Choroid plexus epithelial cell (primary cell): ENCODE measurements at places on chromosomes 13 and 19.

DNA sequence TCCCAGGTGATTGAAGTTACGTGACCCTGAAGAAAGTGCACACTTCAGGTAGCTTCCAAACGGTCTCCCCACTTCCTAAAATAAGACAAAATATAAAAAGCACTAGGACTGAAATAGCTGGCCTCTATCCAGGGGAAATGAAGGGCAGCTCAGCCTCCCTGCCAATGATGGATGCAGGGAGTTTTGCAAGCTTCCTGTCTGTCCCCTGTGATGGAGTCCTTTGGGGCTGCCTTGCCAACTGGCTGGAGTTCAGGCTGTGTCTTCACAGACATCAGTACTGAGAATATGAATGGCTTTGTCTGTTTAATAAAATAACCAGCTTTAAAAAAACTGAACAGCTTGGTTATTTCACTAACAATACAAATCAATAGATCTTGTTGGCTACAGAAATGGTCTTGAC, 101.4 kb upstream of the GPR12 start:
- DNase-seq, result no peak

DNA sequence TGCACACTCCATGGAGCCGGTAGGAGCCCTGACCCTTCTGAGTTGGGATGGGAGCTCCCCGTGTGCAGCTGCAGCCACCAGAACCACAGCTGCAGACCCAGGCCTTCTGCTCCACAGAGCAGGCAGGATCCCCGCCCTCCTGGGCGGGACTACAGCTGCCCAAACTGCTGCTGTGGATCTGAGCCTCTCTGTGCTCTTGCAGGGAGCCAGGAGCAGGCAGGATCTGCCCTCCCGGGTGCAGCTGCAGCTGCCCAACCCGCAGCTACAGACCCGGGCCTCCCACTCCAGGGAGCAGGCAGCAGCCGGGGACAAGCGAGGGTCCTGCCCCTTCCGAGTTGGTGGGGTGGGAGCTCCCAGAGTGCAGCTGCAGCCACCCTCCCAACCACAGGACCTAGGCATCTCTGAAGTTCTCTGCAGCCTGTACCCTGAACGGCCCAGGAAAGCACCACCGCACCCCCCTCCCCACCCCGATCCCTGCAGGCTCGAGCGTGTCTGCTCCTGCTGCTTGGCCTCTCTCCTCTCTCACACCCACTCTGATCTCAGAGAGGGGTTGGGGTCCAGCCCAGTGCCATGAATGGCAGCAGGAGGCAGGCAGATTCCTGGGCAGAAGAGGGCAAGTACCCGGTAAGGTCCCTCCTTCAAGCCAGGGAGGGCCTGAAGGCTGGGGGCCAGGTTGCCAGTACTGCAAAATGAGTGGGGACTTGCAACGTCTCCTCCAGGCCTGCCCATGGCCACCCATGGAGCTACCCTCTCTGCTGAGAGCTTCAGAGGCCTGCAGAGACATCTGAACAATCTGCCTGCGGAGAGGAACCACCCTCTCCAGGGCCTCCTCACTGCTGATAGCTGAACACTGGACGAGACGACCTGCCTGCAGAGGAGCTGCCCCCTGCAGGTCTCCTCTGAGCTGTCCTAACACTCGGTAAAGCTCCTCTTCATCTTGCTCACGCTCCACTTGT, 16.4 kb upstream of the EMP3 start:
- peak; percentile 84 for DNase-seq

DNA sequence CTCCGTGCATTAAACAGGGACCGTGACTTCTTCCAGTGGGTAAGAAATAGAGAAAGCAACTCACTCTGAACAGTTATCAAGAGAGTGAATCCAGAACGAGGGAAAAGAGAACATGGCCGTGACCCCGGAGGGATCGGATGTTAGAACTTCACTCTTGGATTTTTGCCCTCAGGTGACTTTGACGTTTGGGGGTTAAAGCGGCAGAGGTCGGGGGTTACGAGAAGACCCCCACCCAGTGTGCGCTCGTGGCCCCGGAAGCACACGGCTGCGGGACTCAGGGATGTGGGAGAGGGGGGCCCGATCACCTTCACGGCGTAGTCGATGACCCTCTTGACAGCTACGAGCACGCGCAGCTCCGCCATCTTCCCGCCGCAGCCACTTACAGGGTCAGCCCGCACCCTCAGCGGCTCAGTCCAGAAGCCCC, at the start of gene ETFB:
TSS of gene ETFB (minus strand) at position 424 of the 424 bp plus-strand sequence. CDS start at position 362, 62 bp downstream.
- DNase-seq, result no peak

GRCh38 chr19:10279737-10280442, 6.9 kb upstream of the ICAM4 start:
- DNase-seq, result no peak

DNA sequence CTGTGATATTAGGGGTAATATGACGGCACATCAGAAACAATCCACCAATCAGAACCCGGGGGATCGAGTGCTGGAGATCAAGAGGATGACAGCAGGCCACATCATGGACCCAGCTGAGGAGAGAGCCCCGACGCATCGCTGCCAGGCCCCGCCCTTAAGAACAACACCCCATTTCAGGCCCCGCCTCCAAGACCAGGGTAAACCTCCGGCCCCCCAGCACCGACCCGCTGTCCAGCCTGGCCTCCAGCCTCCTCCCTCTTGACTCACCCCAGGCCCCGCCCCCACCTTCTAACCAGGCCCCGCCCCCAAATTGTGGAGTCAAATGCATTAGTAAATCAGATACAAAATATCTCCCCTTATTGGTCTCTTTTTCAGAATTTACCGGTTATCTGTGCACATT, 4.7 kb upstream of the ZNF611 start:
- DNase-seq, result no peak

- peak; percentile 90 for DNase-seq
These were observed 294.9 kb downstream of the NDFIP2 start for GRCh38 chr13:79775830-79776229.

- peak; percentile 82 for DNase-seq
These were observed 1.0 kb downstream of the HIF3A start for GRCh38 chr19:46297700-46298478.

DNA sequence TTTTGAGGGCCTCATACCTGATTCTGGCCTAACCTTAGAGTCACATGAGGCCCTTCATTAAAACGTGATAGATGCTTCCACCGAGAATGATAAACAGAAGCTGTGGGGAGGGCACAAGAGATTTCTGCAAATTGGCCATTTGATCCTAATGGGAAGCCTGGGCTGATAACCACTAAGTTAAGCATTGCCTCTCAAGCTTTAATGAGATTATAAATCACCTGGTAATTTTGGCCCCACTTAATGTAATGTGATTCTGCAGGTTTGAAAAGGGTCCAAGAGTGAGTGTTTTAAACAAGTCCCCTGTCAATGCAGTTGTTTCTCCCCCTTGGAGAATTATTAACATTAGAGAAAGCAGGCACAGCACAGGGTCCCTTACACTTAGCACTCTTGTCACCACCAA, 42.0 kb downstream of the ZNF486 start:
- DNase-seq, result no peak

GRCh38 chr19:40610396-40611064, 9.4 kb downstream of the LTBP4 start:
- no peak for DNase-seq

DNA sequence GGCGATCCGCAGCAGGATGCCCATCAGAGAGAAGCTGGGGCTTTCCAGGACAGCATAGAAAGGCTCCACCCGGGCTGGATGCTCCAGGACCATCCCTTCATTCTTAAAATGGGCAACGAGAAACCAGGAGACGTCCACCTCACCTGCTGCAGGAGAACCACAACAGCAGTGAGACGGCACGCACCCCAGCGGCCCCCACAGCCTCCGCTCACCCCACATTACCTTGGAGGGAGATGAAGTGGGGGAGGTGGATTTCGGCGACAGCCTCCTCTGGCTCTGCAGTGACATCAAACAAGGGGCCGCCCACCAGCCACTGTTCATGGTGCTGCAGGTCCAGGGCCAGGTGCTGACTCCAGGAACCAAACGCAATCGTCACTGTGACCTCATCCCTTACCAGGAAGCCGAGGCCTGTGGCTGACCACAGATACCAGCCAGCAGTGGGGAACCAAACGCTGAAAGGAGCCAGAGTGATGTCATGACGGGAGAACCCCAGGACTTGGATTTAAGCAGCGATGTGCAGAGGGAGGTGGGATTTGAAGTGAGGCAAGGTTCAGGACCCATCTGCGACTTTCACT, 25.1 kb downstream of the CARD8 start:
- DNase-seq, result no peak

DNA sequence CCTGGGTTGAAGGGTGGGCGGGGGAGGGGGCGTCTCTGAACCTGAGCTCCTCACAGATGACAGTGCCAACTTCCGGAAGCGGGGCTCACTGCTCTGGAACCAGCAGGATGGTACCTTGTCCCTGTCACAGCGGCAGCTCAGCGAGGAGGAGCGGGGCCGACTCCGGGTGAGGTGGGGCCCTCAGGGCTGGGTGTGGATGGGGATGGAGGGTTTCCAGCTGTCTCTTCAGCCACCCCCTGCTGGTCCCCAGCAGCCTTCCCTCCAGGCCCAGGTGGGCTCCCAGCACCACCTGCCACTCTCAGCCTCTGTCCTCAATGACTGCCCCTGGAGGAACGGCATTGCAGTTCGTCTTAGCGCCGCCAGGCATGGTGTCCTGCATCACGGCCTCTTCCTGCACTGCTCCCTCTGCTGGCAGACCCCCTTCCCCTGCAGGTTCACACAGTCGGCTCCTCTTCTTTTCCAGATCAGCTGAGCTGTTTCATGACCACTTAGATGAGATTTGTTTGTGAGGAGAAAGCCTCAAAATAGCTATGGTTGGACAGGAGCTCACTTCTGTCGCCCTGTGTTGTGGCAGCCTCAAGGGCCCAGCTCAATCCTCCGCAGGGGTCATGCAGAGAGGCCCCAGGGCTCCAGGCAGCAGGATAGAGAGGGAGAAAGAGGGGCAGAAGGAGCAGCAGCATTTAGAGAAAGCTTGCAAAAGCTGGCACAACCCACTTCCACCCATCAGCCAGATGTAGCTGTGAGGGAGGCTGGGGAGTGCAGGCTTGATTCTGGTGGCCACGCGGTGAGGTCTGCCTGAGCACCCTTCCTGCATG, 2.5 kb upstream of the GARIN5A start:
- peak; percentile 63 for DNase-seq

DNA sequence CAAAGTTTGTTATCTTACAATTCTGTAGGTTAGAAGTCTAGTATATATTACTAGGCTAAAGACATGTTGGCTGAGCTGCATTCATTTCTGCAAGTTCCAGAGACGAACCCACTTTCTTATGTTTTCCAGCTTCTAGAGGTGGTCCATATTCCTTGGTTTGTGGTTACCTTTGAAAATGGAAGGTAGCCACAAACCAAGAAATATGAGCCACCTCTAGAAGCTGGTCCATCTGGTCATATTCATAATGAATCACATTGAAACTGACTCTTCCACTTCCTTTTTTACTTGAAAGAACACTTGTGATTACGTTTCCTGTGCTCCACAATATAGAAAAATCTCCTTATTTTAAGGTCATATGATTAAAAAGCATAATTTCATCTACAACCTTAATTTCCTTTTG, 943.0 kb upstream of the PCDH9 start:
- DNase-seq, result peak; percentile 26

DNA sequence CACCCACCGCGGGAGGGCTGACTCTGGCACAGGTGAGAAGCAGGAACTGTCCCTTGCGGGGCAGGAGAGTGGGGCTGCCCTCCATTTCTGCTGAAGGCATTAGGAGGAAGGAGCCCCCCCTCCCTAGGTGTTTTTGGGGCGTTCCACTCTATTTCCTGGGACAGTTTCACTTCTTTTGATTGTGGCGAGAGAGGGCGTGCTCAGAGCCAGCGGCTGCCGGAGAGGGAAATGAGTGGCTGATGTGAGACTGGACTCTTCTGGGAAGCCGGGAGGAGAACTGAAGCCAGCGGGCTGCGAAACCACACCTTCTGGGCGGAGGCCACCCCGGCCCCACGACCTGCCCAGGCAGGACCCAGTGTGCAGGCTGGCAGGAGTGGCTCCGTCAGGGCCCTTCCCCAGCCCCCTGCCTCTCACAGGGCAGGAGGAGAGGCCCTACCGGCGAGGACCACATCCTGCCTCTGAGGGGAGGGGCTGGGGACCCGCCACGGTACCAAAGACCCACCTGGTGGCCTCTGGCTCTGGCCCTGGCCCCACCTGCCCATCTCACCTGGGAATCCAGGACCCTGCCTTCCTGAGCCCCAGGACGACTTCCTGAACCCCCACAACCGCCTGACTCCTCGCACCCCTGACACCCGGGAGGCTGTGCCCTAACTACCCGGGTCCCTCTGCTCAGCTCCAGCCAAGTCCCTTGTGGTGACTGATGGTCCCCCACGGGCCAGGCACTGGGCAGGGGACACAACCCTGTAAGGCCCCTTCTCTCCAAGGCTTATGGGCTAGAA, 25.9 kb downstream of the MPND start:
- DNase-seq, result no peak

DNA sequence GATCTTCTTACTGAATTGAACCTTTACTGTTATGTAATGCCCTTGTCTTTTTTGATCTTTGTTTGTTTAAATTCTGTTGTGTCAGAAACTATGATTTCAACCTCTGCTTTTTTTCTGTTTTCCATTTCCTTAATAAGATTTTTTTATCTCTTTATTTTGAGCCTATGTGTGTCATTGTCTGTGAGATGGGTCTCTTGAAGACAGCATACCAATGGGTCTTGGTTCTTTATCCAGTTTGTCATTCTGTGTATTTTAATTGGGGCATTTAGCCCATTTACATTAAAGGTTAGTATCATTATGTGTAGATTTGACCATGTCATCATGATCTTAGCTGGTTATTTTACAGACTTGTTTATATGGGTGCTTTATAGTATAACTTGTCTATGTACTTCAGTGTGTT, 1803.3 kb downstream of the SLITRK5 start:
- no peak for DNase-seq

- no peak for DNase-seq
These were observed 442.7 kb downstream of the OXGR1 start for GRCh38 chr13:96551546-96551945.

- no peak for DNase-seq
These were observed 556.3 kb downstream of the PCDH17 start for GRCh38 chr13:58187881-58188280.

DNA sequence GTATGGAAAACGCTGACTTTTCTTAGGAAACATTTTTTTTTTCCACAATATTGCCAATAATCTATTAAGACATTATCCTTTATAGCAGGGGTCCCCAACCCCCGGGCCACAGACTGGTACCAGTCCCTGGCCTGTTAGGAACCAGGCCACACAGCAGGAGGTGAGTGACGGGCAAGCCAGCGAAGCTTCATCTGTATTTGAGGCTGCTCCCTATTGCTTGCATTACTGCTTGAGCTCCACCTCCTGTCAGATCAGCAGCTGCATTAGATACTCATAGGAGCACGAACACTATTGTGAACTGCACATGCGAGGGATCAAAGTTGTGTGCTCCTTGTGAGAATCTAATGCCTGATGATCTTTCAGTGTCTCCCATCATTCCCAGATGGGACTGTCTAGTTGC, 793.7 kb downstream of the SLITRK5 start:
- DNase-seq, result no peak

GRCh38 chr19:39941615-39942365, 7.4 kb upstream of the FCGBP start:
- peak; percentile 87 for DNase-seq

DNA sequence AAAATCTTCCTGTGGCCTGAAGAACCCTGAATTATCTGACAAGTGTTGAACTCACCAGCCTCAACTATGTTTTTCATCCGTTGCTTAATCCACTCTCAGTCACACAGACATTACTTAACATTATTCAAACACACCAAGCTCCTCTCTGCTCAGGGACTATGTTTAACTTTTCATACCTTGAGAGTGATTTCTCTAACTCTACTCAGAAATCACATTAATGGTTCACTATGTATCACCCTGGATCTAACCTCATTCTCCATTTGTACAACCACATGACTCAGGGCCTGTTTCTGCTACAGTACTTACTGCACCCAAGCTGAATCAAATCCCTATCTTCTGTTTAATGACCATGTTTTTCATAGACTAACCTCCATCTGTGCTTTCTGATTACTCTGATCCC, 553.7 kb upstream of the PRR20A start:
- no peak for DNase-seq

- no peak for DNase-seq
These were observed 9.2 kb downstream of the TEX29 start for GRCh38 chr13:111329641-111330040.
